ENCODE measurements at places on chromosomes 1 and 21.

DNA sequence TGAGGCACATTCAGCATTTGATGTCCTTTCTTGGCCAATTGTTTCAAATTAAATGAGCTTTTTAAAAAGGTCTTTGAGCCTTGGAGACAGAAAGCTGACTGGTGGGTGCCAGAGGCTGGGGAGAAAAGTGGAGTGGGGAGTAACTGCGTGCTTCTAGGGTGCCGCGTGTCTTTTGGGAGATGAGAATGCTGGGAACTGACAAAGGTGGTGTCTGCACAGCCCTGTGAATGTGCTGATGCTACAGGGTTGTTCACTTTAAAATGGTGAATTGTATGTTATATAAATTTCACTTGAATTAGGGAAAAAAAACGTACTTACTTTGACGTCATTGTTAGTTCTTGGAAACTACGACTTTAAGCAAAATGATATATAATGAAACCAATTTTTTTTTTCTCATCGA is 8.1 kb upstream of the TFF1 start:
- DNase-seq: no peak

DNA sequence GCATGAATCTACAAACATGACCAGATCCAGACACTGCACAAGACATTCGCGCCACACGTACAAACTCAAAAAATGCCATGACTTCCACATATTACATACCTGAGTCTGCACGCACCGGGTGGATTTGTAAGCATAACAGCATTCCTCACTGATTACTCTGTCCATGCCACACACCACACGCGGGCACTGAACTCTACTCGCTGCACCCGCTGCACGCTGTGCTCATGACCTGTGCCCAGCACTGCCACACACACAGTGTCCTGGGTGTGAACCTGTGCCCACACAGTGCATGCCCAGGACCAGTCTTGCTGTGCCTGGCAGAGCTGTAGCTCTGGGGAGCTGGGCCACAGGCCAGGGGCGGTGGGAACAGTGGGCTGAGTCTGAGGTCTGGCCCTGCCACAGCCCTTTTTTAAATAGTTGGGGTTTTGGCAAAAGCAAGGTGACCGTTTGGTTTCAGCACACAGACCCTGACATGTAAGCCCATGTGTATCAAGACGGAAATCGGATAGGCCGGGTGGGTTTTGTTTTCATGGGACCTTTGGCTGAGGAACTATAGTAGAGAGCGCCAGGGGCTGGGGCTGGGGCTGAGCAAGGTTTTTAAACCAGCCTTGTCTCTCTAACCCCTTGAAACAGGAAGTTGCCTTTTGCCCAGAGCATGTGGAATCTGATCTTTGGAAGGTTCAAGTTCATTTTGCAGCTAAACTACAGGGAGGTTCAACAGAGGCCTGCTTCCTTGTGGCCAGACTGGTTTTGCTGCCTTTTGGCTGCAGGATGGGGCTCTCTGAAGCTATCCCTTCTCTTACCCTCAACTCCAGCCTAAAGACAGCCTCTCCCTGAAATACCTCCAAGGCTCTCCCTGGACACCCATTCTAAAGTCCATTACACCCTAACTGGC is 12.3 kb upstream of the GOLT1A start:
- no peak for DNase-seq

GRCh38 chr1:66290761-66291530 is 243.0 kb upstream of the SGIP1 start:
- DNase-seq: no peak

DNA sequence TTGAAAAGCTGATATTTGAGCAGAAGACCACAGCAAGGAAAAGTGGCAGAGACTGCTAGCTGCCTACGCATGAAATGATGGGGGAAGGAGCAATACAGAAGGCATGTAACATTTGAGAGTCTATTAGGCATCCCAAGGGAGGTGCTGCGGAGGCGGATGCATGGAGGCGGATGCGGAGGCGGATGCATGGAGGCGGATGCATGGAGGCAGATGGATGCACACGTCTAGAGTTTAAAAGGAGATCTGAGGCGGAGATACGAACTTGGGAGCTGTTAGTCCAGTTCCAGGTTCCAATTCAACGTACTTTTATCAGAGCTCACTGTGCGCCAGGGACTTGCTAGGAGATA is 744 bp upstream of the DDX20 start:
- DNase-seq: peak; percentile 85

- DNase-seq: peak; percentile 87
These were observed 89.5 kb upstream of the RUNX3 start for GRCh38 chr1:25019337-25020172.

DNA sequence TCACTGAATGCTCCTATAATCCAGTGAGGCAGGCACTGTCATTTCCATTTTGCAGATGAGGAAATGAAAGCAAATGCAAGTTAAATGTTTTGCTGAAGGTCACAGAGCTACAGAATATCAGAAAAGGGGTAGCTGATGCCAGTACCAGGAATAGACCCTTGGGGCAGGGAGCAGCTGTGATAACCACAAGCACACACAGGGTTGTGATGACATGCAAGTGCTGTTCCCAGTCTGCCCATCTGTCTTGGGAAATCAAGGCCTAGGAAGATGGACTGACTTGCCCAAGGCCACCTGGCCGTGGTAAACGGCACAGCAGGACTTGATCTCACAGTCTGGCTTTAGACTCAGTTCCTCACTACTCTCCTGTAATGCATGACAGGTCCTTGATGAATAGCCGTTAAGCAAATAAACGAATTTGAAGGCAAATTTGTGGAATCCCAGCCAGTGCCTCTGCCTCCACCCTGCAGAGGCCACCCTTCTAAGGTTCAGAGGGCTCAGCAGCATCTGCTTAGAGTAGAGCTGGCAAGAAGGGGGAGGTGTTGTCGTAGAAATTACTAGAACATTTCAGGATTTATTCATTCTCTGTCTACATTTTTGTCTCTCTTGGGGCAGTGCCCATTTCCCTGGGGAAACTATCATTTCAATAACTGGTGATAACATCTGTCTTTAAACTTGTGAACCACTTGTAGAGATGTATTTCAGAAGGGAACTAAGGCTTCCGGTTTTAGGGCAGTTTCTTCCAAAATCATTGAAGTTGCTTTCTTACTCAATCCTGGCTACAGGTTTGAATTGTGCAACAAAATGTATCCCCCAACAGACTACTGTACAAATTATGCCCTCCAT is 53.2 kb upstream of the MRPS6 start:
- no peak for DNase-seq

DNA sequence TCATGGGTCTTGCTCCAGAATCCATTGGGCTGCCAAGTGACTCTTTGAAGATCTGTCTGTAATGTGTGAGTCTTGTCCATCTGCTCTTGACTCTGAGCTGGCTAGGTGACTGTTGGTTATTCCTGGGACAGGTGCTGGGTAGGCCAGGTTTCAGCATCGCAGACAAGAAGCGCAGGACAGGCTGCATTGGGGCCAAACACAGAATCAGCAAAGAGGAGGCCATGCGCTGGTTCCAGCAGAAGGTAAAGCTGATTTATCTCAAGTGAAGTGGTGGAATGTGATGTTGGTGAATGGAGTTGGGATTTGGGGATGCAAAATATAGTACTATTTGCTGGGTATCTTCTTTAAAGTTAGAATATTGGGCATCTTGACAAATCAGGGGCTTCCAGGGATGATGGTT is 4.1 kb downstream of the RPL11 start:
- DNase-seq: no peak

- no peak for DNase-seq
These were observed 33.0 kb downstream of the PGM1 start for GRCh38 chr1:63626222-63626621.

DNA sequence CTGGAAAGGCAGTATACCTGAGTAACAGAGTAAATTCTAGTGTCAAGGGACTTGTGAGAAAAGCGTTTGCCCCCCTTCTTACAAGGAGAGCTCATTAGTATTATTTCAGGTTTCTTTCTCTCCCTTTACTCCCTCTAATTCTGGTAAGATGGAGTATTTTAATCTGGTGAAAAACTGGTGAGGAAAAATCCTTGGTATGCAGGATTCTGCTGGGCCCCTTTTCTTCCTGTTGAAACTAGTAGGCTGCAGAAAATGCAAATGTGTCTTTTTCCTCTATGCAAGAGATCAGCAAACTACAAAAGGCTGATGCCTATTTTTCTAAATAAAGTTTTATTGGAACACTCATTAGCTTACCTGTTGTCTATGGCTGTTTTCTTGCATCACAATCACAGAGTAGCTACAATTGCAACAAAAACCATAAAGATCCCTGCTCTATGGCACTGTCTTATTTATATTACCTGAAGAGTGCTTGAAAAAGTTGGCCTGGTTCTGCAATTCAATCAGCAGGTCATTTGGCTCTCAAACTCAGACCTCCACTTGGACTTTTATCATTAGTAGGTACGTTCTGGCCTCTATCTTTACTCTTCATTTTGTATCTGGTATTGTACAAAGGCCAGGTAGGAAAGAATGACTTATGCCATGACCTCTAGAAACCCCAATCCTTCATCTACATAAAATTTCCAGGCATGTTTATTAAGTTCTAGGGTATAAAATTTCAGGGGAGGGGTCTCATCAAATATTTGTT is 109.6 kb downstream of the AKT3 start:
- no peak for DNase-seq

DNA sequence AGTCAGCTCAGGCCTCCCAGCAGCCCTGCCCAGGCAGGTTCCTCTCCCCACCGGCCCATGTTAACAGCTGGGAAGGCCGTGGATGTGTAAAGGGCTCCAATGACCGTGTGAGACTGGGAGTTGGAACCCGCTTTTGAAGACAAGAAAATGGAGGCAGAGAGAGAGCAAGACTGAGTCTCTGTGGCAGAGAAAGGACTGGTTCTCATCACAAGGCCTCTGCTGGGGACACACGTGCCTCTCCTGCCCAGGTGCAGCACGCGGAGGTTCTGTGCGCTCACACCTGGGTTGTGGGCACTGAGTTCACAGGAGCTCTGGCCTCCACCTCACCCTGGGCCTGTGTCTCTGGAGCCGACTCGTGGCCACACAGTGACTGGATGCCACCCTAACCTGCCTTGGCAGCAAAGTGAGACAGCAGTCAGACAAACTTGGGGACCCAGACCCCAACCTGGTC is 27.0 kb downstream of the RUNX3 start:
- no peak for DNase-seq

- peak; percentile 86 for DNase-seq
These were observed 2.3 kb downstream of the KLHDC8A start for GRCh38 chr1:205354259-205355074.

DNA sequence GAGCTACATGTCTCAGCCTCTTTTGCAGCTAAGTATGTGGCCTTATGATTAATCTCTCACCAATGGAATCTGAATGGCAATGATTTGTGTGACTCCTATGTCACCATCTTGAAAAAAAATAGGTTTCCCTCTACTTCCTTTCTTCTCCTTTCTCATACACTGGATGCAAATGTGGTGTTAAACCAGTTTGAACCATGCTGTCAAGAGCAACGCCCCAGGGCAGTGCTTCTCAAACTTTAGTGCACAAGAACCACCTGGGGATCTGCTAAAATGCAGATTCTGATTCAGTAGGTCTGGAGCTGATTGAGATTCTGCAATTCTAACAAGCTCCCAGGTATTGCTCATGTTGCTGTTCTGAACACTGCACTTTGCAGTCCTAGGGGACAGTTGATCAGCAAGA is 44.7 kb upstream of the ZNF644 start:
- DNase-seq: peak; percentile 48

GRCh38 chr1:154328318-154329151 is 3.2 kb downstream of the ATP8B2 start:
- DNase-seq: peak; percentile 87

GRCh38 chr1:7991504-7992440 is 30.3 kb downstream of the PARK7 start:
- DNase-seq: peak; percentile 93

GRCh38 chr1:185432948-185433347 is 115.9 kb upstream of the IVNS1ABP start:
- no peak for DNase-seq

DNA sequence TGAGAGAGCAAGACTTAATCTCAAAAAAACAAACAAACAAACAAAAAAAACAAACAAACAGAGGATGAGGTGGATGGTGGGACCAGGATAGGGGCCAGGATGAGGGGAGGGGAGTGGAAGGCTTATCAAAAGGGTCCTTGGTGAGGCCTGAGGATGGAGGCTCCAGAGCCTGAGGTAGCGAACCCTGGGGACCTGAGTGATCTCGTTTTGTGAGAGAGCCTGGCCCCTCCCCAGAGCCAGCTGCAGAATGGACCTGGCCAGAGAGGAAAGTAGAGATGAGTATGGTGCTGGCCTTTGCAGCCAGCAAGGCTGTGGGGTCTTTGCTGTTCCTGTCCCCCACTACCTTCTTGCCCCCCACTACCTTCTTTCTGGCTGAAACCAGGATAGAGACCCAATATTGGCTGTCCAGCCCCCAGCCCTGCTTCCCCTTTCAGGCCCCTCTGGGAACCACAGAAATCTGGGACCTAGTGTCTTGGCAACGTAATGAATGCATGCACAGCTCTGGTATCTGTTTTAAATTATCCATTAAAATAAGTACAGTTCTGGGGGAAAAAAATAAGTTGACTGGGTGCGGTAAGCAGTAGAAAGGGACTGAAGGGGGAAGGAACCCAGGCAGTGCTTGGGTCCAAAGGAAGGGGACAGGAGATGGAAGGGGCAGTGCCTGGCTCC is 1.1 kb upstream of the LMNA start:
- peak; percentile 63 for DNase-seq

DNA sequence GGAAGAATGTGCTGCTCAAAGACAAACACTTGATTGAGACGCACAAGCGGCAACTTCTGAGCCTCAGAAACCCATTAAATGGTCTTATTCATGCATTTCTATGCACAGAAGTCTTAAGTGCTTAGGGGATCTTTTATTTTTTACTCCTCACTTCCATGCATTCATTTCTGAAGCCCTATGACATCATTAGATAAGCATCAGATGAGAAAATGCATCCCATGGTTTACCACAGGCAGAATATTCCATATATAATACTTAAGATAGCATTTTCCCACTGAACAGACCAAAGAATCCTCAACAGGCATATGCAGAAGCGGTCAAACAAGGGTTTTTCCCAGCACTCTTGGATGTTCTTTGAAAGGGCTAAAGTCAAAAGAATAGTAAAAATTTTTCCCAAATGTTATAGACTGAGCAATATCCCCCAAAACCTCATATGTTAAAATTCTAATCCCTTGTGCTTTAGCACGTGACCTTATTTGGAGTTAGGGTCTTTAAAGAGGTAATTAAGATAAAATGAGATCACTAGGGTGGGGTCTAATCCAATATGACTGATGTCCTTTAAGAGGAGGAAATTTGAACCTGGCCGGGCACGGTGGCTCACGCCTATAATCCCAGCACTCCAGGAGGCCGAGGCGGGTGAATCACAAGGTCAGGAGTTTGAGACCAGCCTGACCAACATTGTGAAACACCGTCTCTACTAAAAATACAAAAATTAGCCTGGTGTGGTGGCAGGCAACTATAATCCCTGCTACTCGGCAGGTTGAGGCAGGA is 22.6 kb upstream of the FAM89A start:
- no peak for DNase-seq

- DNase-seq: peak; percentile 6
These were observed 161.7 kb upstream of the EDN2 start for GRCh38 chr1:41646186-41646585.

All from endodermal cell (in vitro differentiated cells).